ENCODE measurements at places on chromosomes 7 and 10. TPM values are rescaled to one million over a fixed set of nuclear protein-coding genes. Genes with fewer than 3 reads are reported as not detected.

POLR2J gene
- 39.7 TPM for polyA plus RNA-seq

IGF2BP3 gene
- 57.3 TPM for polyA plus RNA-seq

GSTO1 gene
- 81.9 TPM for polyA plus RNA-seq

PITX3 gene
- polyA plus RNA-seq = 1.0 TPM

NUTM2B gene
- 5.1 TPM for polyA plus RNA-seq

RELN gene
- 13.8 TPM for polyA plus RNA-seq

CRTAC1 gene
- polyA plus RNA-seq = 43.8 TPM

DRGX gene
- not detected for polyA plus RNA-seq

MRC1 gene
- 8.4 TPM for polyA plus RNA-seq

ECHDC3 gene
- polyA plus RNA-seq = 11.4 TPM

EPDR1 gene
- polyA plus RNA-seq = 19.0 TPM

JAKMIP3 gene
- 0.39 TPM for polyA plus RNA-seq

CRPPA gene
- polyA plus RNA-seq = 4.5 TPM

RBP4 gene
- polyA plus RNA-seq = 0.36 TPM

NME8 gene
- 0.11 TPM for polyA plus RNA-seq

ICA1 gene
- 33.6 TPM for polyA plus RNA-seq

PAX4 gene
- polyA plus RNA-seq = not detected

KCNMA1 gene
- polyA plus RNA-seq = 3.4 TPM

AKR1D1 gene
- polyA plus RNA-seq = not detected

TDRD1 gene
- polyA plus RNA-seq = 0.04 TPM

TBC1D12 gene
- polyA plus RNA-seq = 16.0 TPM

FXYD4 gene
- polyA plus RNA-seq = not detected

LRGUK gene
- polyA plus RNA-seq = 2.9 TPM

GNAI1 gene
- polyA plus RNA-seq = 106 TPM

RHOBTB1 gene
- 74.7 TPM for polyA plus RNA-seq

FAM25G gene
- not detected for polyA plus RNA-seq

LIPJ gene
- polyA plus RNA-seq = 0.23 TPM

ZNF25 gene
- 14.0 TPM for polyA plus RNA-seq

AQP1 gene
- polyA plus RNA-seq = 206 TPM

NEURL1 gene
- 1.9 TPM for polyA plus RNA-seq

ASB10 gene
- polyA plus RNA-seq = not detected

PTF1A gene
- polyA plus RNA-seq = not detected

MYL10 gene
- polyA plus RNA-seq = 0.30 TPM

PALD1 gene
- polyA plus RNA-seq = 12.7 TPM

TSPAN15 gene
- 64.2 TPM for polyA plus RNA-seq

ADAMTS14 gene
- 2.5 TPM for polyA plus RNA-seq

PVRIG gene
- 8.1 TPM for polyA plus RNA-seq

SEMA4G gene
- 67.6 TPM for polyA plus RNA-seq

OR2F2 gene
- polyA plus RNA-seq = not detected

GNGT1 gene
- polyA plus RNA-seq = not detected

STEAP1 gene
- 13.3 TPM for polyA plus RNA-seq

ELMO1 gene
- polyA plus RNA-seq = 11.1 TPM

All from renal pelvis (tissue), 12 donors.